ENCODE measurements at places on chromosomes 4 and X.

GRCh38 chrX:121356850-121357171, 309.4 kb downstream of the GLUD2 start:
- no peak for DNase-seq

DNA sequence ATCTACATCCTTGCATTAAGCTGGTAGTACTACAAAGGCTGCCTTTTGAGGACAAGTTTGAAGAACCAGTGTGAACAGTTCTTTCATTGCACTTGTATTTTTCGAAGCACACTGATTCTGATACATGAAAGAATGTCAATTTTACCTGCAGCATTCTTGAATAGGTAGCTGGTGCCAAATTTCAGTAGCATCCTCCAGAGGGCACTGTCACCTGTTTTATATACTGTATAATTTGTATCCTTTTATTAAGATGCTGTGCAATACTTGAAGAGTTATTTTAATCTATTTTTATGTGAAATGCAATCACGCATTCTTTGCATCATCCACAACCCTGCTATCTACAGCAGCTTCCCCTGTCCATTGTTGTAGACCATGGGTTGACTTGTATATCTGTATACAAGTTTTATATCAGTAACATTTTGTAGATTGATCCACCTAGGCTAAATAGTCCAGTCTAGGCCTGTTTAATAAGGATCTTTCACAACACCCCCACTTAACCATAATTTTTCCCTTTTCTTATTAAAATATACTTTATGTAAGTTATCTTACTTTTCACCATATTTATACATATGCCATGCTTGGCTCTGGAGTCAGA, 325.7 kb downstream of the PCDH7 start:
- DNase-seq, result peak; percentile 1

GRCh38 chr4:98574816-98575215, 83.6 kb downstream of the TSPAN5 start:
- no peak for DNase-seq

DNA sequence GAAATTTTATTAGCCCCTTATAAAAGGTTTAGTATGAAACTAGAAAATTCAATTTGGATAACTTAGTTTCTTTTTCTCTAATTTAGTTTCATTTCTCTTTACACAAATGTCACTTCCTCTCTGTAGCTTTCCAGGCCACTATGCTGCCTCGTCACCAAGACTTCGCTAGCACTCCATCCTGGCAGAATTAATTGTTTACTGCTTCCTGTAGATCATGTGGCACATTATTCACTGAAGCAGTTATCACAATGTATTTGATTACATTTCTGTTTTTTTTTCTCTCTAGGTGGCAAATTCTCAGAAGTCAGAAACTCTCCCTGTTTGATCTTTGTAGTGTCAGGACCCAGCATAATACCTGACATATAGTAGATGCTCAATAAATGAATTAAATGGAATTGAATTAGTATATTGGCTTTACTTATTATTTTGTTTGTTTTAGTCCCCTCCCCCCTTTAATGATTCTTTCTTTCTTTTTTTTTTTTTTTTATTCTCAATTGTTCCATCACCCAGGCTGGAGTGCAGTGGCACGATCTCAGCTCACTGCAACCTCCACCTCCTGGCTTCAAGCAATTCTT, 9.3 kb upstream of the SAT1 start:
- DNase-seq, result no peak

- DNase-seq, result no peak
These were observed 8.1 kb downstream of the COQ2 start for GRCh38 chr4:83276299-83277040.

DNA sequence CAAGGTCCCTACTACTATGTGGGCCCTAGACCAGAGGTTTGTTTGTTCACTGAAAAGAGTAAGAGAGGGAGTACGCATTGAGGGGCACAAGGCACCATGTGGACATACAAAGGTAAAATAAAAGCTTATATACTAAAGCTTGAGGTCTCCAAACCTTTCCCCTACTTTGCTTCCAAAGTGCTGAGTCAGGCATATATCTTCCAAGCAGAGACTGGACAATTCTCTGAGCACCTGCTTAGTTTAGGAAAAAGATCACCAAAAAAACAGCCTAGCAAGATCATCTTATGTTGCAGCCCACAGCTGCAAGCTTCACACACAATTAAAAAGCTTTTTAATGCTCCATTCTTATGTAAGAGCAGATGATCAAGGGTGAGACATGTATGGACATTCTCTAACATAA, 119.5 kb downstream of the WDFY3 start:
- no peak for DNase-seq

GRCh38 chr4:18106620-18107019, 85.1 kb upstream of the LCORL start:
- no peak for DNase-seq

GRCh38 chrX:53249408-53250042, 24.5 kb upstream of the KDM5C start:
- no peak for DNase-seq

GRCh38 chr4:148077581-148077980, 345.7 kb downstream of the ARHGAP10 start:
- no peak for DNase-seq

- no peak for DNase-seq
These were observed 61.9 kb upstream of the TCEAL2 start for GRCh38 chrX:102063445-102064074.

DNA sequence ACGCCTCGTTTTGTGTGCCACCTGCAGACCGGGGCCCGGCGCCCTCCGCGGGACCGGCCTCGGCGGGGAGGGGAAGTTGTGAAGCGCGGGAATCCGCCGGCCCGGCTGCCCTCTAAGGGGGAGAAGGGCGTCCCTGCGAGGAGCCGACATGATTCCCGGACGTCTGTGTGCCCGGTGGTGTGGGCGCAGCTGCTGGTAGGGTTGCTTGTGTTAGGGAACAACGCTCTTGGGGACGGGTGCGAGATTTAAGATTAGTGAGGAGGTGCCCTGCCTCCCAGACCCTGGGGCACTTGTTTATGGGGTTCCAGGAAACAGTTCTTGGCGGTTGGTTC, 627 bp downstream of the CDKN2AIP start:
- DNase-seq, result peak; percentile 54

DNA sequence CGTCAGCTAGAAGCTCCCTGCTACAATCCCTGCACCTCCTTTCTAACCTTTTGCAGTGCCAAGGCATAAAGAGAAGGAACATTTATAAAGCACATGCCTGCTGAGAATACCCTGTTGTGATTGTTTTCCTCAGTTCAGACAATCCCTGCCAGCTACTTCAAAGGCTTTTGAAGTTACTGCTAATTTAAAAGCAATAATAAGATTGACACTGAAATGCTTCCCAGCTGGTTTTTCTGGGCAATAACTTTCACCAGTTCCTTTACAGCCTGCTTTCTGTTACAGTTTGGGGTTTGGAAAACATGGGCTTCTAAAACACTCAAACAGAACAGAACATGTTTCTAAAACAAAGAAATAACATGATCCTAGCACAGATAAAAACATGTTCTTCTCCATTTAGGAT, 232.3 kb upstream of the CPEB2 start:
- no peak for DNase-seq

- DNase-seq, result no peak
These were observed 92.0 kb upstream of the EMCN start for GRCh38 chr4:100609810-100610209.

- no peak for DNase-seq
These were observed 36.4 kb upstream of the LCORL start for GRCh38 chr4:18057821-18058533.

GRCh38 chr4:89797117-89797516, 39.8 kb downstream of the SNCA start:
- DNase-seq, result peak; percentile 44

- no peak for DNase-seq
These were observed 86.3 kb downstream of the BCOR start for GRCh38 chrX:40011322-40012038.

DNA sequence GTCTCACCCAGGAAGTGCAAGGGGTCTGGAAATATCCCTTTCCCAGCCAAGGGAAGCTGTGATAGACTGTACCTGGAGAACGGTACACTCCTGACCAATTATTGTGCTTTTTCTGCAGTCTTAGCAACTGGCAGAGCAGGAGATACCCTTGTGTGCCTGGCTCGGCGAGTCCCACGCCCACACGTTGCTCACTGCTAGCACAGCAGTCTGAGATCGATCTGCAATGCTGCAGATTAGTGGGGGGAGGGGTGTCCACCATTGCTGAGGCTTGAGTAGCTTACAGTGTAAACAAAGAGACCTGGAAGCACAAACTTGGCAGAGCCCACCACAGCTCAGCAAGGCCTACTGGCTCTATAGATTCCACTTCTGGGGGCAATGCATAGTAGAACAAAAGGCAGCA, 138.5 kb downstream of the CHRDL1 start:
- no peak for DNase-seq

- no peak for DNase-seq
These were observed 8.2 kb upstream of the TRAM1L1 start for GRCh38 chr4:117093571-117093970.

- DNase-seq, result no peak
These were observed 37.2 kb downstream of the CASP3 start for GRCh38 chr4:184612074-184612473.

GRCh38 chrX:129983575-129984110, 1.2 kb downstream of the BCORL1 start:
- DNase-seq, result peak; percentile 33

DNA sequence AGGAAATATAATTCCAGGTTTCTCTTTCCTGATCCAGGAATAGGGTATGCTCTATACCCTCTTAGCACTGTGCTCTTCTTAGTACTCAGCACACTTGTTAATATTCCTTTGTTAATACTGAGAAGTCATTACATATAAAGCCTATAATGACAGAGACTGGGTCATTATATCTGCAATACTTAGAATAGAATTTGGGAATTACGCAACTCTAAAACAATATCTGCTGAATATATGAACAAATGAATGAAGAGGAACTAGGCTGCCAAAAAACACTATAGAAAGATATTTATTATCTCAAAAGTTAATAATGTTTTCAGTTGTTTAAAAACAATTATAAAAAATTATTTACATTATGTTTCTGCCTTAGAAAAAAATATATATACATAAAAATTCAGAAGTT, 36.4 kb upstream of the ANKRD50 start:
- DNase-seq, result no peak

- no peak for DNase-seq
These were observed 474.0 kb upstream of the NDST3 start for GRCh38 chr4:117560329-117560728.

DNA sequence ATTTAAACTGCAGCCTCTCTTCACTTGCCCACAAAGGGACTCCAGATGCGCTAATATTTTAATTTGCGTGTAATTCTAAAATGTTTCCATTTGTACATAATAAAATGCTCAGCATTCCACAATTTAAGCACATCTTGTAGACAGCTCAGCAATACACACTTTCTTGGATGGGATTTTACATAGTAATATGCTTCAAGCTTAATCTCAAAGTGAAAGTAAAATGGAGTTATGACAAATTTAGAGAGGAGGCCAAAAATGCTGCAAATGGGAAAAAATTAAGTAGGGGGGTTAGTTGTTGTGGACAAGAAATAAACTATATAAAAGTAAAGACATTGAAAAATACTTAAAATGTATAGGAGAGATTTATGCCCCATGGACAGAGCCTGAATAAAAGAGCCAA, 149.1 kb downstream of the FBXO8 start:
- DNase-seq, result peak; percentile 54

GRCh38 chr4:99832321-99832720, 15.7 kb downstream of the DAPP1 start:
- no peak for DNase-seq

DNA sequence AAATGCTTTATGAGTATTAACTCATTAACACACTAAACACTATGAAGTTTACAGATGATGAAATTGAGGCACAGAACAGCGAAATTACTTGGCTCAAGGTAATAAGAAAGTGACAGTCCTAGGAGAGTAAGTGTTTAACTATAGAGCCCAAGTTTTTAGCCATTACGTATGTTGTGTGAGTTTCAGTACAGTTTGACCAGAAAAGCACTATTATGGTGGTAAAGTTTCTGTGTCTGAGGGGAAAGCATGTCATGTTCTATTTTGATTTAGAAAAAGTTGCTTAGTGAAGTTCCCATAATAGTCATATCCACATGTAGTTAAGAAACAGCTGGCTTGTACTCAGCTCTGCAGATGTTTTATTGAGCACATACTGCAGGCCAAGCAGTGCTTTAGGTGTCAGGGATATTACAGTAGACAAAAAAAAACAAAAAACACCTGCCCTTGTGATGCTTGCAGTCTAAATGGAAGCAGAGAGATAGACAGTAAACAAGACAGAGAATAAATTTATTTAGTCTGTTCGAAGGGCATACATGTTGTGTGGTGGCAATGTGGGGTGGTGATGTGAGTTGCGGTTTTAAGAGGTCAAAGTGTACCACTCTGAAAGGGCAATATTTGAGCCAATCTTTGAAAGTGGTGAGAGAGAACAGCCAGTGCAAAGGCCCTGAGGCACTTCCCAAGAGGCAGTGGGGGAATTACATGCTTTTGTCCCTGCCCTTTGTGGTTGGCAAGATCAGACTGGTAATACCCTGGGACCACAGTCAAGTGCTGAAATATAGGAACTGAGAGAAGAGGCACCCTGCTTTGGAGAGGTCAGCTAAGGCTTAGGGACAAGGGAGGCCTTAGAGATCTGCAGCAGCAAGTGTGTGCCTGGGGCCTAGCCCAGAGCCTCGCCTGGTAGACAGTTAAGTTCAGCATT, 6.2 kb downstream of the TMEM131L start:
- DNase-seq, result no peak

DNA sequence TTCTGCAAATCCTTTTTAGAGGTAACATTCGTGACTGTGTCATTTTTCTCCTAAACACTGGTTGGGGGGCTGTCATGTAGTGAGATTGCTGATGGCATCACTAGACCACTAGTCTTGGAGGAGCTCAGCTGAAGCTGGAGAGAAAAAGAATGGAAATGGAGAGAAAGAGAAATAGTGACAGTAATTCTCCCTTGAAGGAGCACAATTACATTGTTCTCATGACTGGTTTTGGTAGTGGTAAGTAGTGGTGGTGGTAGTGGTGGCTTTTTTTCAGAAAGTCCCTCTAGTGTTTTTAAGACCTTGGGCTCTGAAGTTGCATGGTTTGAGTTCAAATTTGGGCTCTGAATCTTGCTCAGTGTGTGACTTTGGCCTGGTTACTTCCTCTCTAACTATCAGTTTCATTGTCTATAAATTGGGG, 99.8 kb downstream of the LARP7 start:
- DNase-seq, result no peak

- peak; percentile 19 for DNase-seq
These were observed 551 bp downstream of the NPNT start for GRCh38 chr4:105895583-105896460.

DNA sequence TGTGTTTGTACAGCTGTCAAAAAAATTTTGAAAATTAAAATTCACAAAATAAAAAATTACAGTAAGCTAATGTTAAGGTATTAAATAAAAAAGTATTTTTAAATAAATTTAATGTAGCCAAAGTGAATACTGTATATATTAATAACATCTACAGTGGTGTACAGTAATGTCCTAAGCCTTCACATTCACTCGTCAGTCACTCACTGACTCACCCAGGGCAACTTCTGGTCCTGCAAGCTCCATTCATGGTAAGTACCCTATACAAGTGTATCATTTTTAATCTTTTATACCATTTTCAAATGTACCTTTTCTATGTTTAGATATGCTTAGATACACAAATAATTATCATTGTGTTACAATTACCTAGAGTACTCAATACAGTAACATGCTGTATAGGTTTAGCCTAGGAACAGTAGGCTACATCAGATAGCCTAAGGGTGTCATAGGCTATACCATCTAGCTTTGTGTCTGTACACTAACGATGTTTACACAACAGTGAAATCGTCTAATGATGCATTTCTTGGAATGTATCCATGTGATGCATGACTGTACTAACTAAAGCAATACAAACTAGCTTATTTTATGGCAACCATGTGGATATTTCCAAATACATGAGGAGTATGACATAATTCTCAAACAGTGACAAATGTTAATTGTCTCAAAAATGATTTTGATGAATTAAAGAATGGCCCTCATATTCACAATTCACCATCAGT, 13.7 kb downstream of the DDX60 start:
- DNase-seq, result peak; percentile 86

GRCh38 chr4:124018383-124019317, 622.1 kb downstream of the SPRY1 start:
- DNase-seq, result peak; percentile 59
